Iris pigment epithelial cell (primary cell): ENCODE measurements at places on chromosomes 4 and X.

- DNase-seq: peak; percentile 68
These were observed 68.3 kb downstream of the LARP7 start for GRCh38 chr4:112704991-112705845.

- DNase-seq: no peak
These were observed 118.5 kb downstream of the PARM1 start for GRCh38 chr4:75051431-75051830.

- DNase-seq: no peak
These were observed 109.5 kb downstream of the CPZ start for GRCh38 chr4:8702020-8702495.

- DNase-seq: no peak
These were observed 25.0 kb upstream of the PDLIM5 start for GRCh38 chr4:94426783-94427182.

DNA sequence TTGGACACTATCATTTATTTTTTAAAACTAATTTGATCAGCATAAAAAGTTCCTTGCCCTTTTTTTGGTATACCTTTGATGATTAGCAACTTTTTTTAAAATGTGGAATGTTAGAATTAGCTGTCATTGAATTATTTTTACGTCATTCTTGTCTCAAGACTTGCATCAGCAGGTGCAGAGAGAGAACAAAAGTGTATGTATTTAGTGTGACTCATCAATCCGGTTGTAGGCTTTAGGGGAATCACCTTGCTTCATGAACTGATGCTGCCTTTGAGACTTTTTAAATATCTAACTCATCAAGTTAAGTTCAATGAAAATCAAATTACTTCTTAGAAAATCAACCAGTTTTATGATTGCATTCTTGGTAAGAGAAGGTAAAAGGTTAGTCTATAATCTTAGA, 125.1 kb downstream of the ARX start:
- DNase-seq: no peak

DNA sequence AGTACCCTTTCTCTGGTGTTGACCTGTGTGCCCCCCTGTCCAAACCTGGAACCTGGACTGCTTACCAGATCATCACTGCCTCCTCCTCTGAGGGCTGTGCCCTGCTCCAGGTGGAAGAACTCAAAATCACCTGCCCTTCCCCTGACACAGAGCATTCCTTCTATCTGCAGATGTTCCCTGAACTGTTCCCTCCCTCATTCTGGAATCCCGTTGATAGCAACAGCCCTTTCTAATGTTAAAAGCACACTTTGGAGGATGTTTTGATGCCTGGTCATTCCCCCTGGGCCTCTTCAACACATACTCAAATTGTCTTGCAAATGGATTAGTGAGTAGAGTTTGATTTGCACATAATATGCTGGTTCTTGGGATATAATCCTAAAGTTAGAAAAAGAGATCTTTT, 225.8 kb downstream of the FGF13 start:
- no peak for DNase-seq

DNA sequence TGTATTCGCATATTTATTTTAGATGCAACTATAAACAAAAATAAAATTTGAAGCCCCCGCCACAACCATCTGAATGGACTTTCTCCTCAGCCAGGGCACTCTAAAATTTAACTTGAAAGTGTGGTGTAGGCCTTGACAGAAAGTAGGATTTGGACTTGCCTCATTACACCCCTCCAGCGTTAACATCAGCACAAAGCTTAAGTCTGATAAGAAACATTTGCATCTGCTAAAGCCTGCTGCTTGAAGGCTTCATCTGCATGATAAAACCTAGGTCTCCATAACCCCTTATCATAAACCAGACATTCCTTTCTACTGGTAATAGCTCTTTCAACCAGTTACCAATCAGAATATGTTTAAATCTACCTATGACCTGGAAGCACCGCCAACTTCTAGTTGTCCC, 1046.5 kb downstream of the FAT4 start:
- no peak for DNase-seq

GRCh38 chr4:29711226-29711625, 1008.9 kb upstream of the PCDH7 start:
- DNase-seq: peak; percentile 3

DNA sequence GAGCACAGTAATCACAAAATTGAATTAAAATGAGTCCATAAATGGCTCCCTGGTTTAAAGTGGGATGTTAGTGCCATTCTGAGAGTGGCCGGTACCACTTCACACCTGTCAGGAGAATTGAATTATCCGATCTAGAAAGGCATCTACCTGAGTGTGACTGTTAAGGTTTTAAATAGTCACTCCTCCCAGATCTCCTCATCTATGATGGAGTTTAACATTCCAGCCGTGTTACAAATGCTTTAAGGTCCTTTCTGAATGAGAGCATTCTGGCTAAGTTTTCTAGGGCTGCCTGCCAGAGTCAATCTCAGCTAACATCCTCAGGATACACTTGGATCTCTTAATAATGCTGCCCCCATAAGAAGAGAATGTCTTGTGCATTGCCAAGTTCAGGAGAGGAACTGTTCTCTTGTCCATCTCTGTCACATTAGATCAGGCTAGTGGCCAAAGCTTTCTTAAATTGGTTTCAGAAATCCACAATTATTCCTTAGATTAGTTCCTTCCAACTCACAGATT, 231.1 kb downstream of the SLC39A8 start:
- DNase-seq: no peak

GRCh38 chr4:3060946-3061345, 13.4 kb downstream of the HTT-AS start:
- no peak for DNase-seq

DNA sequence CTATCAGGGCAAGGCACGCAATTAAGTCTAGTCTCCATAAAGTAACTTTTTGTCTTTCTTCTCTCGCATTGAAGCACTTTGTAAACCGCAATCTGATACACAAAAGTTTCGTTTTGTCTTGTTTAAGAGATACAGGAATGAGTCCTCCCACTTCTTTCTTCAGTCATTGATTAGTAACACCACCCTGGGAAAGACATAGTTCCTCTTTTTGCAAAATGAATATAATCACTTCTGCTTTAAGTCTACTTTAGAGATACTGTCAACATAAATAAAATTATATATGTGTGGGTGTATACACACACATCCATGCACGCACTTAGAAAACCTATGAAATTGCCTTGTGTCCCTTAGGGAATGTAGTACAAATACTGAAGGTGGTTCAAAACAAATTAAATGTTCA, 11.7 kb downstream of the COQ2 start:
- DNase-seq: no peak

DNA sequence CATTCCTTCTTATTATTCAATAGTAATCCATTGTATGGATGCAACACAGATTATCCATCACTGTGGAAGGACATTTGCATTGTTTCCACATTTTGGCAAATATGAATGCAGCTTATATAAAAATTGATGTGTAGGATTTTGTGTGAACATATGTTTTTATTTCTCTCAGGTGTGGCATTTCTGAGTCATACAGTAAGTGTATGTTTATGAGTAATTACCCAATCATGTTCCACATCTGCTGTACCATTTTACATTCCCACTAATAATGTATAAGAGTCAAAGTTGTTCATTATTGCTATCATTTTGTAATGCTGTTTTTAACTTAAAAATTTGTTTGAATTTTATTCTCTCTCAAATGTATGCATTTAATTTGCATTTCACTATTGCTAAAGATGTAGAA, 25.5 kb downstream of the MAGEA4 start:
- DNase-seq: no peak

GRCh38 chrX:1076871-1077651, 135.4 kb downstream of the CRLF2 start:
- DNase-seq: no peak

DNA sequence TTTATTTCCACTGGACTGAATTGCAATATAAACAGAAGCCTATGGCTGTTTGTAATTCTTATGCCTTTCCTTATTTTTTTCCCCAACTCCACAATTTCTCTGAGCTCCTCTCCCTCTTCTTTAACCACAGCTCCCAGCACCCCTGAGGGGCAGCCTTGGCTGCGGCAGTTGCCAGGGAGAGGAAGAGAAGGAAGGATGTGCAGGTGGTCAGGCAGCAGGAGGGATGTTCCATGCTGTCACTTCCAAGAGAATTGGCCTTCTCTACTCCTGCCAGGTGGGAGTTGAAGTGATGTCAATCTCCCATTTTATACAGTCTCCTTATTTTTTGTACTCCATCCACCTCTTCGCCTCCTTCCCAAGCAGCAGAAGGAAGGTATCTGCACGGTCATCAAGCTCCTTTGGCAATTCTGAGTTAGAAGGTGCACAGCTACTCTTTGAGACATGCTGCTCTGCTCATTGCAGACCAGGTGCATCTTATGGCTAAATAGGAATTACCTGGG, 343.3 kb upstream of the RPS6KA3 start:
- no peak for DNase-seq

DNA sequence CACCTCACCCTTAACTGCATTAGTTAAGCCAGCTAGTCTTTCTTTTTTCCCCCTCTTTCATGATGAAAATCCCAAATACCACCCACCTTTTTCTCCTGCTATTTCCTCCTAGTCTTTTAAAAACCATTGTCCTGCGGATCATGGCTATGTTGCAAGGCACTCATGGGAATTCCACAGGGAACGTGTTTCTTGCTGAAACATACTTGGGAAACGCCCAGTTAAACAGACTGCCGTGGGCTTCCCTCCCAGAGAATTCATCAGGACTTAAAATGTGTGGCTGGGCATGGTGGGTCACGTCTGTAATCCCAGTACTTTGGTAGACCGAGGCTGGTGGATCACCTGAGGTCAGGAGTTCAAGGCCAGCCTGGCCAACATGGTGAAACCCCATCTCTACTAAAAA, 32.2 kb downstream of the XG start:
- no peak for DNase-seq

- no peak for DNase-seq
These were observed 199.2 kb downstream of the EDA start for GRCh38 chrX:69815063-69815462.

DNA sequence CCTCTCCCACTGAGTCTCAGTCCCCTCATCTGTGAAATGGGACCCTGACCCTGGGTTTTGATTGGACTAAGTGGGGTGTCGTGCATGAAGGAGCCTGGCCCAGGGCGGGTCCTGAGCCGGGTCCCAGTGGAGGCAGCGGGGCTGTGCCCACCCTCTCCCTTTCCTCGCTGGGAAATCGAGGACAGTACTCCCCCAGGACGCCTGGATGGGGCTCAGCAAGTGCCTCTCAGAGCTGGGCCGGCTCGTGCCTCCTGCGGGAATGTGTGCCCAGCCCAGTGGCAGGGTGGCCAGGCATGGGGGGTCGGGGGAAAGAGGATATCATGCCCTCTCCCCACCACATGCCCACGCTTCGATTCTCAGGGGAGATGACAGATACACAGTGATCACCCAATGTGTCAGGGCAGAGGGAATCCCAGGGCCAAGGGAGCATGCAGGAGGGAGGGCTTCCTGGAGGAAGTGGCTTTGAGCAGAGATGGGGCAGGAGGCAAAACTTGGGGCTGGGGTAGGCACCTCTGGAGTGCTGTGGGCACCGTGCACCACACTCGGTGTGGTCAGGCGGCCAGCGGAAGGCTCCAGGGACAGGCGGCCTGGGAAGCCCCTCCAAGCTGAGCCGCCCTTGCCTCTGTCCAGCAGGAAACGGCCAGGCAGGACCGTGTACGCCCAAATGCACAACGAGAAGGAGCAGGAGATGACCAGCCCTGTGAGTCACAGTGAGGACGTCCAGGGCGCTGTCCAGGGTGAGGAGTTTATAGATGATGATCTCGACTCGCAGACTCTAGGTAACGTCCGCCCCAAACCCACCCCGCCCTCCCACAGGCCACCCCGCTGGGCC, 203.0 kb downstream of the AFAP1 start:
- peak; percentile 46 for DNase-seq

GRCh38 chr4:120960656-120961267, 38.2 kb upstream of the PRDM5 start:
- DNase-seq: no peak

GRCh38 chr4:5511791-5512190, 196.6 kb downstream of the EVC2 start:
- DNase-seq: peak; percentile 78

DNA sequence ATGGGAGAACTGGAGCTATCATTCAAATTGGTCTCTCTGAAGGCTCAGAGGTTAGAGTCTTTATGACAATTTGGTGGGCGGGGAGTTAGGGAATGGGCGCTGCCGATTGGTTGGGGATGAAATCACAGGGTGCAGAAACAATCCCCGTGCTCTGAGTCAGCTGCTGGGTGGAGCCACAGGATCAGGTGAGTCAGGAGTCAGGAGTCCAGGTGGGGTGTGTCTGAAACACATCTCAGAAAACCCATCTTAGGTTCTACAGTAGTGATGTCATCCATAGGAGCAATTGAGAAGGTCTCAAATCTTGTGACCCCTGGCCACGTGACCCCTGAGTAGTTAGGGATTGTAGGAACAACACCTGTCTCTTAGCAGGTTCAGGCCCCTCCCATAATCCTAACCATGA, 41.6 kb upstream of the TLR3 start:
- DNase-seq: no peak

DNA sequence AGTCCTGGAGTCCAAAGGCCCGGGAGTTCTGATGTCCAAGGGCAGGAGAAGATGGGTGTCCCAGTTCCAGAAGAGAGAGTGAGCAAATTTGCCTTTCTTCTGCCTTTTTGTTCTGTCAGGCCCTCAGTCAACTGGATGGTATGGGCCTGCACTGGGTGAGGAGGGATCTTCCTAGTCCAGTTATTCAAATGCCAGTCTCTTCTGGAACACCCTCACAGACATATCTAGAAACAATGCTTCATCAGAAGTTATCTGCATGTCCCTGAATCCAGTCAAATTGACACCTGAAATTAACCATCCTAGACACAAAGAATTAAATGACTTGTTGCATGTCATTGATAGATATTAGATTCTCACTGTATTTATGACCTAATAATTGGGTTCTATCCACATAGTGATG, 48.5 kb upstream of the TSPAN5 start:
- no peak for DNase-seq

DNA sequence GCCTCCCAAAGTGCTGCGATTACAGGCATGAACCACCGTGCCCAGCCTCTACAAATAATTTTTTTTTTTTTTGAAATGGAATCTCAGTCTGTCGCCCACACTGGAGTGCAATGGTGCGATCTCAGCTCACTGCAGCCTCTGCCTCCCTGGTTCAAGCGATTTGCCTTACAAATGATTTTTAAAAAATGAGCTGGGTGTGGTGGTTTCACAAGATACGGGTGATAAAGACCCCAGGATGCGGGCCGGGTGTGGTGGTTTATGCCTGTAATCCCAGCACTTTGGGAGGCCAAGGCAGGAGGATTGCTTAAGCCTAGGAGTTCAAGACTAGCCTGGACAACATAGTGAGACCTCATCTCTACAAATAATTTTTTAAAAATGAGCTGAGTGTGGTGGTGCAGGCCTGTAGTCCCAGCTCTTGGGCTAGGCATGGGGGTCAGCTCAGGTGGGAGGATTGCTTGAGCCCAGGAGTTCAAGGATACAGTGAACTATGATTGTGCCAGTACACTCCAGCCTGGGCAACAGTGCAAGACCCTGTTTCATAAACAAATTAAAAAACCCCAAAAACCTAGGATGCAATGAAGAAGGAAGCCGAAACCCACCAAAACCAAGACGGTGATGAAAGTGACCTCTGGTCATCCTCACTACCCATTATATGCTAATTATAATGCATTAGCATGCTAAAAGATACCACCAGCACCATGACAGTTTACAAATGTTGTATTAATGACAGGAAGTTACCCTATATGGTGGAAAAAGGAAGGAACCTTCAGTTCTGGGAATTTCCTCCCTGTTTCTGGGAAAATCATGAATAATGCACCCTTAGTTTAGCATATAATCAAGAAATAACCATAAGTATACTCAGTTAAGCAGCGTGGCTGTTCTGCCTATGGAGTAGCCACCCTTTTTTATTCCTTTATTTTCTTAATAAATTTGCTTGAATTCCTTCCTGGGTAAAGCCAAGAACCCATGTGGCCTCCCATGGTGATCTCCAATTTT, 27.7 kb downstream of the PDGFRA start:
- no peak for DNase-seq
